Stimulated activated CD8-positive, alpha-beta memory T cell treated with anti-CD3 and anti-CD28 coated beads, Interleukin-15, amount 100 ng/mL, for 4 hours (primary cell): ENCODE measurements at places on chromosomes 7 and 10.

GRCh38 chr10:12508165-12508564 is 158.8 kb downstream of the CAMK1D start:
- DNase-seq = no peak

GRCh38 chr10:43237128-43237527 is 29.7 kb downstream of the RASGEF1A start:
- no peak for DNase-seq

DNA sequence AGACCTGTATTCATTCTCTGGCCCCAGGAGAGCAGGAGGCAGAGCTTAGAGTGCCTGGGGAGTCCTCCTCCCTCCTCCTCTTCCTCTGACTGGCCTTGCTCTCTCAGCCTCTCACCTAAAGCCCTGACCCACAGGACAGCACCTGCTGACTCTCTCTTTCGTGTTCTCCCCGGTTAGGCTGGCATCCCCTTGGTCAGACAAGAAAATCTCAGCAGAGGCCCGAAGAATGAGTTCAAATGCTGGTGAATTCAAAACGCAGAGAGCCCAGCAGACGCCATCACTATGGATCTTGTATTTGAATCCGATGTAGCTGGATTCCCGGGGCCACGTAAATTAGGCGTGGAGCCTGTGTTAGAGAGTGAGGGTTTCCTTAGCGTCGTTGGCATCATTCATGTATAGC is 255.3 kb downstream of the KLF6 start:
- DNase-seq = no peak

- DNase-seq = no peak
Measured at GRCh38 chr7:73343671-73344380, 15.9 kb downstream of the FKBP6 start.

- no peak for DNase-seq
Measured at GRCh38 chr7:2202901-2203765, 29.6 kb downstream of the MAD1L1 start.

DNA sequence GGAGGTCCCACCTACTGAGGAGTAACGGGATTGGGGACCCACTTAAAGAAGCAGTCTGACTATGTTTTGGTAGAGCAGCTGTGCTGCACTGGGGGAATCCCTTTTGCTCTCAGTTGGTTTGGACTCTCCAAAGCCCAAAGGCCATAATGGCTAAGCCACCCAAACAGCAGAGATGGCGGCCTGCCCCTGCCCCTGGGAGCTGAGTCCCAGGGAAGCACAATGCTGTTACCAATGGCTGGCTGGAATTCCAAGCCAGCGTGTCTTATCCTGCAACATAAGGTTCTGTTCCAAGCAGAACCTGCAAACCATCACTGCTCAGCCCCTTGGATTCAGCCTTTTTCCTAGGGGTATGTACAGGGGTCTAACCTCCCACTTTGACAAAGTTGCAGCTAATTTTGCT is 53.7 kb upstream of the GNAT3 start:
- no peak for DNase-seq

DNA sequence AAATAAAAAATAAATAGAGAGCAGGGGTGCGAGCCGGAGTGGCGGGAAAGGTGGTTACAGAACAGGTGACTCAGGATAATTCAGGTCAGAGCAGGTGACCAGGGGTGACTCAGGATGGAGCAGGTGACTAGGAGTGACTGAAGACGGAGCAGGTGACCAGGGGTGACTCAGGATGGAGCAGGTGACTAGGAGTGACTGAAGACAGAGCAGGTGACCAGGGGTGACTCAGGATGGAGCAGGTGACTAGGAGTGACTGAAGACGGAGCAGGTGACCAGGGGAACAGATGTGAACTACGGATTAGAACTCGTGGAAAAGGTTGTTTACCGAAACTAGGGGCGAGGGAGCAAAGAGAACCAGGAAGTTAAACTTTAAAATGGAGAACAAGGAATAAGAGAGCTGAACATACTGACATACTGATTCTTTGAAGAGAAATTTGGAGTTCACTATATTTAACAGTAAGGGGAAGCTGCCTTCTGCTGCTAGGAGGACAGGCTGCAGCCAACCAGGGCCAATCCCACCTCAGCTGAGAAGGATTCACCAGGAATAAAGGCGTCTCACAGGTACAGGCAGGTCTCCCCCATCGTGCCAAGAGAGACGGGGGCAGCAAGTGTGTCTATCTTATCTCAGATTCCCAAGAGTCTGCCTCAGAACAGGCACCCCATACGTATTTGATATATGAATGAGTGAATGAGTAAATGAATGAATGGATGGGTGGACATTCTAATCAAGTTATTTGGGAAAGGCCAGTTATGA is 101.3 kb downstream of the CPXM2 start:
- no peak for DNase-seq

- no peak for DNase-seq
Measured at GRCh38 chr10:89241026-89241425, 10.5 kb downstream of the LIPA start.

DNA sequence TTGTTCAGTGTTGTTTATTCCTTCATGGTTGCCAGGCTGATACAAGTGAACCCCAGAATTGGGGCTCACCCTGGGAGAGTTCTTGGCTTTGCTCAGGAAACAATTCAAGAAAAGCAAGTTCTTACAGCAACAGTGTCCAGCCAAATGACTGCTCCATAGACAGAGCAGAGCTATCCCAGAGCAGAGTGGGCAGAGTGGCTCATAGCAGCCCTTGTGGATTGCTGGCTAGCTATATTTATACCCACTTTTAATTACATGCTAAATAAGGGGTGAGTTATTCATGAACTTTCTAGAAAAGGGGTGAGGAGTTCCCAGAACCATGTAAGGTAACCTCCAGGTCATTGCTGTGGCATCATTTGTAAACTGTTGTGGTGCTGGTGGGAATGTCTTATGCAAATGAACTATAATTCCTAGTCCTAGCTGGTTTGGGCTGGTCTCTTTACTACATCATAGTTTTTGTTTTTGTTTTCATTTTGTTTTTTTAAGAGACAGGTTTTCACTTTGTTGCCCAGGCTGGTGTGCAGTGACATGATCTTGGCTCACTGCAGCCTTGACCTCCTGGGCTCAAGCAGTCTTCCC is 59.9 kb upstream of the HBP1 start:
- no peak for DNase-seq

DNA sequence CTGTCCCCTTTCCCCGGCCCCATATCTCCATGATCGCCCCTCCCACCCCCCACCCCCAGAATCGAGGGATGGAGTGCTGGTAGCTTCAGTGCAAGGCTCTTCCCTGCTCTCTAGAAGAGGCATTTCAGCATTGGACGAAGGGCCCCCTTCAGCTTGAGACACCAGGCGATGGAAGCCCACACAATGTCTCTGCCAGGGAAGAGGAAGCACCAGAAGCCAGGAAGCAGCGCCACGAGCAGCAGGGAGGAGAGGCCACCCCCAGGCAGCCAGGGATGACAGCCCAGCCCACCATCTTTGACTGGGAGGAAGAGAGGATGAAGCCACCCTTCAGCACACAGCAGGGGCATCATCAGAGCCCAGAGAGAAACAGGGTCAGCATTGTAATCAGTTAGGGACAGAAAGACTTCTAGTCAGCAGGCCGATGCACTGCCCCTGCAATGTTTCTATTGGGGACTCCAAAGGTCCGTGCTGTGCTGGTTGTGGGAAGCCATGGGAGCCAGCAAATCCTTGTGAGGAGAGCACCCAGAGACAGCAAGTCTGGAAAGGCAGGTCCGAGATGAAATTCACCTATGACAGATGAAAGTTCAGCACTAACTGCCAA is 15.7 kb downstream of the TMEM72 start:
- DNase-seq = no peak

DNA sequence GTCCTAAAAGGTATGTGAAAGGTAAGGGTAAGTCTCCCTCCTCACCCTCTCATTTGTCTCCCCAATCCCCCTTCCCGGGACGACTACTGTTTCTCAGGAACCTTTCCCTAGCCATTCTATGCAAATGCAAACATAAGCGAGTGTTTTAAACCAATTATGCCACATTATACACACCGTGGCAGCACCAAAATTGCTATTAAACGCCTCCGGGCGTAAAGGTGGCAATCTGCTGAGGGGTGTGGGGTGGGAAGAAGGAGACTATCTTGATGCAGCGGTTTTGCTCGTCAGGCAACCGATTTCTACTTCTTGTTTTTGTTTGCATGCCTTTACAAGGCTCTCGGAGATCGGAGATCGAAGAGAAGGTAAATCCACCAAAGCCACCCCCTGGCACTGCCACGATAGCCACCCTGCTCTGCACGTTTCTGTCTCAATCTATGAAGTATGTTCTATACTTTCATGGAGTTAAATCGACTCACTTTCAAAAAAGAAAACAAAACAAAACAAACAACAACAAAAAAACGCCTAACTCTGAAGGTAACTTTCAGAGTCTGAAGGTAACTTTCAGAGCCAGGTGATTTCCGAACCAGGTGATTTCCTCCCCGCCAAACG is 46.0 kb upstream of the CDK1 start:
- DNase-seq = no peak

- no peak for DNase-seq
Measured at GRCh38 chr7:36264123-36264801, 111.2 kb downstream of the EEPD1 start.

DNA sequence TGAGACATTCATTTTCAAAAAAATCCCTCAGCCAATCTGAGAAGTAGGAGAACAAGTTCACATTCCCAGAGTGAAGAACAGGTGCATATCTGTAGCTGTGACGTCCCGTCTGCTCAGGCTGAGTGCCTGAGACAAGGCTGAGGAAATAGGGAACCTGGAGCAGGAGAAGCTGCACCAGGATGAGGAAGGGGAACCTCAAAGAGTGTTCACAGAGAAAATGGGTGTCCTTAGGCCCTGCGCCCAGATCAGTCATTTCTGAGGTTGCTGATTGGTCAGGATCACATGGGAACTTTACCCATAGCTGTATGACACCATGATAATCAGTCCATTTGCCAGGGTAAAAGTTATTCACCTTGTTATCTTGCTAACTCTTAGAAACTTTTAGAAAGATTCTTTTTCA is 34.2 kb upstream of the TARP start:
- no peak for DNase-seq

GRCh38 chr10:114319406-114320248 is 80.6 kb downstream of the VWA2 start:
- DNase-seq = no peak

- DNase-seq = no peak
Measured at GRCh38 chr7:13551503-13551902, 438.0 kb downstream of the ETV1 start.

- no peak for DNase-seq
Measured at GRCh38 chr7:150405584-150406311, 26.6 kb downstream of the ZNF775 start.

DNA sequence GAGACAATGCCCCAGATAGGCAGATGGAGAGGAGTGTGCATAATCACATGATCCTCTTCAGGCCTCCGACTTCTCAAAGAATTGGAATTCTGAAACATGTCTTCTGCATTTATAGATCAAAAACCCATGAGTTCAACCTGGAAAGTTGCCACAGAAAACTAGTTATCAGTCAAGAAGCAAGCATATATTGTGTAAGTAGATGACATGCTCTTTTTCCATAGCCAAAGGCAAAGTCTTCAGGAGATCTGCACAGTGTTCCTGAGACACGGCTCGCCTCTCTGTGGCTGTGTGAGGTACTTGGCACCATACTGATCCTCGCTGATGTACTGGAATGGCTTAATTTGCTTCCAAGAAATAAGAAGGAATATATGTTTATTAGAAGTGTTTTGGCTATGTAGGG is 213.5 kb upstream of the MKI67 start:
- DNase-seq = no peak

DNA sequence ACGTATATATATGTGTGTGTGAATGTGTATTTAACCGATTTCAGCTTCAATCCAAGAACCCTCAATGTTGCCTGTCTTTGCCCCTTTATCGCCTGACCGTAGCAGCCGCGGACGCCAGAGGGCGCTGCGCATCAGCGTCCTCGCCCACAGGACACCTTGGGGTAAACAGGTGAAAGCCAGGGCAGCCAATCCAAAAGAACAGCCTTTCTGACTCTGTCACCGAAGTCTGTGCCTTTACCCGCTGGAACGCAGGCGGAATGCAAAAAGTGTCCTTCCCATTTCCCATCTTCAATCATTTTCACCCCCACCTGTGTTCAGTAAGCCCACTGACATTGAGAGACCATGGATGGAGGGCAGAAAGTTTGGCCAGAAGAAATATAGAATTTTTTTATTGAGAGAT is 3.6 kb downstream of the NXPH1 start:
- no peak for DNase-seq

DNA sequence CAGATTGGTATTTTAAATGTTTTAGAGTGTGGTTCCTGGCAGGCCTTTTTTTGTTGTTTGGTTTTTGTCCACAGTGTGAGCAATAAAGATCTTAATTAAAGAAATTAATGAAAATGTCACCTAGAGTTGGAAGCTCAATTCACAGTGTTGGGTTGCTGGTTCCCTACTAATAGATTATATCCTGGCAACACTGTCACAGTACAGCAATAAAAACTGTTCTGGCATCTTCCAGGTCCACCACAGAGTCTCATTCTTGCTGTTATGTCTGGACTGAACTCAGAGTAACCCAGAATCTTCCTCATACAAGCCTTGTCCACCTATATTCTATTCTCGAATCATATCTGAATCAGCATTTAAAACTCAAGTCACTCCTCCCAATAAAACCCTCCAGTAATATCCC is 212.4 kb upstream of the LRRTM3 start:
- no peak for DNase-seq

DNA sequence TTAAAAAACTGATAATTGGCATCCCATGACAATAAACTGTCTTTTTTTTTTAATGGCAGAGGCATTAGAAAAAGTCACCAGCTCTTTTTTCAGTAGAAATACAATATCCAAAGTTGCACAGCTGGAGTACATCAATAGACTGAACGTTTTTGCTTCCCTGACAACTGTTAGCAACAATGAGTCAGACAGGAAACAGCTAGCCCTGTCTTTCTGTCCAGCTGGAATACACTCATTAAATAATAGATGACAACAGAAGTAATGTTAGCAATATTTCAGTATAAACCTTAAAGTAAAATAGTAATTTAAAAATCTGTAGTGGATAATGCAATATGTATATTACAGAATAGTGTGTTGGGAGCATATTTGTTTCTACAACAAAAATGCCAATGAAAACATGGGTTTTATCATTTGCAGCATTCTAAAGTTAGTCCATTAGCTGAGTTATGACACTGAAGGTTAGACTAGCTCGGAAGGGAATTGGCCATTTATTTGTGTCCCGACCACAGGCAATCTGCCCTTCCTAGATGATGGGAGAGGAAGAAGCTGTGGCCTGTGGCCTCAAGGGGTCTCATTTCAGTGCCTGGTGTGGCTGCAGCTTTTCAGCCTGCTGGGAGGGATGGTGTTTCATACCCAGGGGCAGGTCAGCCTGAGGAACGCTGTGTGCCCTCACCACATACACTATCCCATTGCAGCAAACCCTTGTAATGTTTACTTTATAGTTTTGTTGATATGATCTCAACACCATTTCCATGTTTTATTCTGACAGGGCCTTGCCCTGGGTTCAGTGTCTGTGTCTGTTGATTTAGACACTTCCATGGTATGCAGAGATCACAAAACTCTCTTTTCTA is 173.3 kb downstream of the SLC16A9 start:
- no peak for DNase-seq

GRCh38 chr7:16656141-16656540 is 10.2 kb downstream of the BZW2 start:
- no peak for DNase-seq

- peak; percentile 54 for DNase-seq
Measured at GRCh38 chr7:1473864-1474512, 14.7 kb upstream of the MICALL2 start.

GRCh38 chr10:34710391-34710751 is 104.7 kb downstream of the PARD3 start:
- DNase-seq = no peak

- DNase-seq = no peak
Measured at GRCh38 chr7:112056409-112056808, 149.8 kb downstream of the DOCK4 start.

- no peak for DNase-seq
Measured at GRCh38 chr7:35252612-35253459, 1.1 kb downstream of the TBX20 start.
